Transverse colon (tissue), 4 donors: ENCODE measurements at places on chromosomes 12 and 14. TPM values are rescaled to one million over a fixed set of nuclear protein-coding genes. Genes with fewer than 3 reads are reported as not detected.
A peak's percentile ranks its signal among the peaks of the same experiment; 100 is the strongest.

DNA sequence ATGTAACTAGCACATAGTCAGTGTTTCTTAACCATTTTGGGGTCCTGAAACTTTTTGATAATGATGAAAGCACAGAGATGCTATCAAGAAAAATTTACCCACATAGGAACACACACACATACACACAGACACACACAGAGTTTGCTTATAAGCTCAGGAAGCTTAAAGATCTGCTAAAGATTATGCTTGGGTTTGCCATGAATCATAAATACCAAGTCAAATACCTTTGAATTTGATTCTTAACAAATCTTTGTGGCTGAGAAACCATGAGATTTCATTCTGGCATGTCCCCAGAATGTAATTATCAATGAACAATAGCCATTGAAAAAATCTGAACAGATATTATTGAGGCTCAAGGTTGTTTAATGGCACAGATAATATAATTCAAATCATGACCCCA is 89.2 kb downstream of the NTS start:
- DNase-seq, result no peak
- H3K4me3 ChIP-seq, result no peak overlapping the region
- no peaks in the 10 kb centered on the region for H3K27me3 ChIP-seq
- no peaks in the 10 kb centered on the region for H3K36me3 ChIP-seq

GRCh38 chr14:92938890-92939671 is 16.1 kb downstream of the CHGA start:
- H3K27me3 ChIP-seq, result no peaks in the 10 kb centered on the region
- H3K27ac ChIP-seq, result no peak overlapping the region
- H3K4me1 ChIP-seq, result no peaks in the 10 kb centered on the region

- peaks cover 77% of the 10 kb centered on the region for H3K4me1 ChIP-seq
- DNase-seq, result no peak
- H3K27me3 ChIP-seq, result no peaks in the 10 kb centered on the region
- no peak overlapping the region for H3K4me3 ChIP-seq
These were observed 5.0 kb downstream of the HDAC7 start for GRCh38 chr12:47814539-47815170.

GRCh38 chr12:51128919-51129318 is 44.0 kb downstream of the TFCP2 start:
- H3K4me1 ChIP-seq, result no peaks in the 10 kb centered on the region
- H3K36me3 ChIP-seq, result no peaks in the 10 kb centered on the region
- no peak for DNase-seq
- no peak overlapping the region for H3K27ac ChIP-seq

DNA sequence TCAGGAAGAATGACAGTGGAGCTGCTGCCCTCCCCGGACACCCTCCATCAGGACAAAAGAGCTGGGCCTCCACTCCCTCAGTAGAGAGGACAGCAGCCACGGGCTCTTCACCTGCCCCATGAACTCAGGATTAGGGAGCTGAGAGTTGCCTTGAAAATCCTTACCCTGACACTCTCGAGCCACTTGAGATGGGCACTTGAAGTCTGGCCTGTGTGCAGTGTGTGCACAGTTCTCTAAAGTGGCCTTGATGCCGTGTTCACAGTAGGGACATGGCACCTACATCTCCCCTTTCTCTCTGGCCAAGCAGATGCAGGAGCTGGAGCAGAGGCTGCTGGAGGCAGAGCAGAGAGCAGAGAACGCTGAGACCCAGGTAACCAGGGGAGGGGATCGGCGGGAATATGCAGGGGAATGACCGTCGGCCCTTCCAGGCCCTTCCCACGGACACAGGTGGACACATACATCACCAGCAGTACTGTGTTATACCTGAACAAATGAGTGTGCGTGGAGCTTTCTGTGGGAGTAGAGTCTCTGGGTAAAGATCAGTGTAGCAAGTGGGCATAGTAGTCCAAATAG is 22.5 kb downstream of the PLEKHH1 start:
- H3K27me3 ChIP-seq, result no peaks in the 10 kb centered on the region
- no peak overlapping the region for H3K27ac ChIP-seq
- H3K36me3 ChIP-seq, result no peaks in the 10 kb centered on the region

GRCh38 chr14:72024504-72024903 is 92.3 kb downstream of the RGS6 start:
- no peak overlapping the region for H3K27ac ChIP-seq
- DNase-seq, result no peak
- no peaks in the 10 kb centered on the region for H3K4me1 ChIP-seq
- H3K36me3 ChIP-seq, result no peaks in the 10 kb centered on the region
- H3K27me3 ChIP-seq, result peaks cover 3% of the 10 kb centered on the region
- H3K4me3 ChIP-seq, result no peak overlapping the region

GRCh38 chr14:92491782-92492181 is 21.8 kb upstream of the RIN3 start:
- no peak overlapping the region for H3K4me3 ChIP-seq
- no peak overlapping the region for H3K27ac ChIP-seq
- H3K36me3 ChIP-seq, result no peaks in the 10 kb centered on the region

DNA sequence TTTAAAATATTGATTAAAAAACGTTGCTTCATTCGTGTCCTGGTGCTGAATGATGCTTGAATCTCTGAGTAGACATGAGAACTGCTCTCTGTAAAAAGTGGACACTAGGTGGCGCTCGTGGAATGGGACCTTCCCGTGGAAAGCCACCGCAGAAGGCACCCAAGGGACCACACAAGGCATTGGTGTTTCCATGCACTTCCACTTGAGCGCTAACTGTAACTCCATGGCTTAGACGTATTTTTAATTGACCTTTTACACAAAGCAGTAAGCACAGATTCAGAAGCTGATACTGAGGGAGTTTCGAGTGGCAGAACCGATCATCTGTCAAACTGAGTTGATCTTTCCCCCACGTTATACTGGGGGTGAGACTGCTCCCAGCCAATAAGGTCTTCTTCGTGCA is 135.3 kb downstream of the PRKCH start:
- no peak overlapping the region for H3K27ac ChIP-seq
- DNase-seq, result peak; percentile 86
- H3K27me3 ChIP-seq, result no peaks in the 10 kb centered on the region
- no peak overlapping the region for H3K4me3 ChIP-seq
- H3K36me3 ChIP-seq, result no peaks in the 10 kb centered on the region

GRCh38 chr12:7693793-7694192 is 1.8 kb downstream of the GDF3 start:
- H3K4me1 ChIP-seq, result no peaks in the 10 kb centered on the region
- no peak overlapping the region for H3K27ac ChIP-seq
- no peak for DNase-seq
- no peaks in the 10 kb centered on the region for H3K36me3 ChIP-seq

DNA sequence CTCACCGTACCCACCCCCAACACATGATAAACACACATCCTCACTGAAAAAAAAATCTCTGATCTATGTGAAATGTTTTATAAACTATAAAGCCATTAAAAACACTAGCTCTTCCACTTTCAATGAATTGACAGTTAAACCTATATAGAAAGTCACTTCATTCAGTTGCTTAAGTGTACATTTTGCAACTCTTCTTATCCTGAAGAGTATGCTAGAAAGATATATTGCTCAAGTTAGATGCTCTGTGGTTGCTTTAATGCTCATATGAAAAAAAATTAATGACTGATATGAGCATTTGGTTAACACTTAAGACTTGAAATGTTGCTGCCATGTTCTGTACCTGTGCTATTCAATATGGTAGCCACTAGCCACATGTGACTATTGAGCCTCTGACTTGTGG is 21.0 kb upstream of the MIA2 start:
- H3K4me1 ChIP-seq, result no peaks in the 10 kb centered on the region
- no peak overlapping the region for H3K27ac ChIP-seq
- no peaks in the 10 kb centered on the region for H3K36me3 ChIP-seq

DNA sequence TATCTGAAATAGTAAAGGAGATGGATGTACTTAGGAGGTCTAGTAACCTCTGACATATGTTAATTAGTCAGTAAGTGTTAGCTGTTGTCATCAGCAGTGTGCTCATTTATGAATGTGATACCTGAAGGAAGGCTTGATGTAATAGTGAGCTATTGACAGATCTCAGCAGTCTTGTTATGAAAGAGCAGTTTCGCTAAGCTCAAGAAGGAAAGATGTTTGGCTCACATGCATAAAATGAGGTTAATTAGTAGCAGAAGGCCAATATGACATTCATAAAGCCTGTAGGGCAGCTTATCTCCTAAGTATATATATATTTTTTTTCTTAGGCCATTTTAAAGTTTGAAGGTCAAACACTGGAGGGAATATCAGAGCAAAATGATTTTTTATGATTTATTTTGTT is 2.8 kb downstream of the FAM234B start:
- no peaks in the 10 kb centered on the region for H3K36me3 ChIP-seq
- H3K4me3 ChIP-seq, result no peak overlapping the region
- peaks cover 82% of the 10 kb centered on the region for H3K27me3 ChIP-seq
- H3K4me1 ChIP-seq, result peaks cover 26% of the 10 kb centered on the region

DNA sequence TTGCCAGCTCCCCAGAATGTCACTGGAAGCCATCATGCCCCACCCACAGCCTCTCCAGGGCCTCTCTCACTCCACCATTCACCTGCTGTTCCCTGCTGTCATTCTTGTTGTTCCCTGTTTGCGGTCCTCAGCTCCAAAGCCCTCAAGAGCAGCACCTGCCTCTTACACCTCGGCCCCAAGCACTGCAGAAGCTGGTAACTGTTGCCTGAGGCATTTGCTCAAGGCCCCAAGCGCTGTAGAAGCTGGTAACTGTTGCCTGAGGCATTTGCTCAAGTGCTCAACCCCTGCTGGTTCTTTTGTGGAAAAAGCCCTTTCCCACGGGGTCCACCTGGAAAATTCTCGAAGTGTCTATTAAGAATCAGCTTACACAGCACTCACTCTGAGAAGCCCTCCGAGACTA is 78.0 kb downstream of the ARL6IP4 start:
- H3K4me1 ChIP-seq, result peaks cover 30% of the 10 kb centered on the region
- no peak for DNase-seq
- peak overlapping the region; percentile 55 for H3K27ac ChIP-seq
- H3K4me3 ChIP-seq, result no peak overlapping the region
- H3K36me3 ChIP-seq, result no peaks in the 10 kb centered on the region
- H3K27me3 ChIP-seq, result no peaks in the 10 kb centered on the region

DNA sequence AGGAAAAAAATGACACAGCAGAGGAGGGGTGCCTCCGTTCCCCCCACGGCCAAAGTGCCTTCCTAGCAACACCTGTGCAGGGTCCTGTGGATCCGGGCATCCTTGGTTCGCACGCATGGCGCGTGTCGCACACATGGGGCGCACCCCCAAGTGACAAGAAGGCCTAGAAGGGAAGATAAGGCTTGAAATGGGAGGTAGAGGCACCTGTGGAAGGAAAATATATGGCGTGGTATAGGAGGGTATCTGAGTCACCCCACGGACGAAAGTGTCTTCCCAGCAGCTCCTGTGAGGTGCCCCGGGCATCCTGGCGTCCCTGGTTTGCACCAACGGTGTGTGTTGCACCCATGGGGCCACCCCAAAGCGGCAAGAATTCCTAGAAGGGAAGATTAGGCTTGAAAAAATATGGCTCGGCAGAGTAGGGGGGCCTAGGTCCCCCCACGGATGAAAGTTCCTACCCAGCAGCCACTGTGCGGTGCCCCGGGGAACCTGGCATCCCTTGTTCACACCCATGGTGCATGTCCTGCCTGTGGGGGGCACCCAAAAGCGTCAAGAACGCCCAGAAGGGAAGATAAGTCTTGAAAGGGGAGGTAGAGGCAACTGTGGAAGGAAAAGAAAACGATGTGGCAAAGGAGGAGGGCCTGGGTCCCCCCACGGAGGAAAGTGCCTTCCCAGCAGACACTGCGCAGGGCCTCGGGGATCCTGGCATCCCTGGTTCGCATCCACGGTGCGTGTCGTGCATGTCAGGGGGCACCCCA is 280.0 kb downstream of the ALG10 start:
- H3K36me3 ChIP-seq, result no peaks in the 10 kb centered on the region
- no peaks in the 10 kb centered on the region for H3K27me3 ChIP-seq
- DNase-seq, result no peak
- H3K27ac ChIP-seq, result no peak overlapping the region

DNA sequence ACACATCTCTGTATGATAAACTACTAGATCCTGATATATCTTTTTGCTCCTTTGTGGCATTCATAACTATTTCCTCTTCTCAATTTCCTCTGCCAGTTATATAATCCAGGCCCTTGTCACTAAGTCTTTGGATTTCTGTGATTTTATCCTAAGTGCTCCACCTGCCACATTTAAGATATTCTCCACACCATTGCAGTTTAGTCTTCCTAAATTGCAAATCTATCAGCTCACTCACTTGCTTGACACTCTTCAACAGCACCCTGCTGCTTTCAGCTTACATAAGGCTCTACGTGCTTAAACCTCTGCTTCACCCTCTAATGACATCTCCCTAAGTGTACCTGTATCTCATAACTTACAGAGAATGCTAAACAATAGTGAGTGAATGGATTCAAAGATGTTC is 1032.2 kb upstream of the SEL1L start:
- H3K4me3 ChIP-seq, result no peak overlapping the region
- H3K27me3 ChIP-seq, result no peaks in the 10 kb centered on the region
- DNase-seq, result no peak
- H3K36me3 ChIP-seq, result no peaks in the 10 kb centered on the region
- no peak overlapping the region for H3K27ac ChIP-seq

DNA sequence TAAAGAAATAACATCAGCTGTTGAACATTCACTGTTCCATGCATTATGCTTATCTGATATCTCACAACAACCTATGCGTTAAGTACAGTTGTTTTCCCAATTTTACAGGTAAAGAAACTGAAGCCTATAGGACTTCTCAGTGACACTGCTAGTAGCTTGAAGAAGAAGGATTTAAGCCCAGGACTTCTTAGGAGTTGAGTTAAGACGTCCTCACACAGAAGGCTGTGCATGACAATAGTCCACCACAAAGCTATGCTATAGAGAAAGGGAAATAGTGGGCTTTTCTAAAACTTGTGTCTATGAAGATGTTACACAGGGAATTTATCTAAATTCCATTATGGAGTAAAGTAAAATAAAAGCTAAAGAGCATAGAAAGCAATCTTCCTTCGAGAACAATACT is 120.5 kb upstream of the RASSF8 start:
- DNase-seq, result no peak
- no peaks in the 10 kb centered on the region for H3K27me3 ChIP-seq
- no peaks in the 10 kb centered on the region for H3K4me1 ChIP-seq
- no peak overlapping the region for H3K27ac ChIP-seq
- no peak overlapping the region for H3K4me3 ChIP-seq

- H3K4me3 ChIP-seq, result no peak overlapping the region
- H3K27ac ChIP-seq, result no peak overlapping the region
- no peaks in the 10 kb centered on the region for H3K4me1 ChIP-seq
- peak; percentile 2 for DNase-seq
These were observed 45.1 kb upstream of the MEG3 start for GRCh38 chr14:100780646-100781355.

- no peak overlapping the region for H3K4me3 ChIP-seq
- H3K27me3 ChIP-seq, result no peaks in the 10 kb centered on the region
- H3K27ac ChIP-seq, result no peak overlapping the region
These were observed 246.1 kb upstream of the CRY1 start for GRCh38 chr12:107339487-107339886.

GRCh38 chr14:97838986-97839385 is 1041.8 kb downstream of the VRK1 start:
- no peak for DNase-seq
- no peak overlapping the region for H3K27ac ChIP-seq
- no peak overlapping the region for H3K4me3 ChIP-seq
- H3K27me3 ChIP-seq, result no peaks in the 10 kb centered on the region
- H3K4me1 ChIP-seq, result no peaks in the 10 kb centered on the region

FGD6 gene
- total RNA-seq, result 37.0 TPM

PLA2G1B gene
- total RNA-seq, result not detected

LALBA gene
- not detected for total RNA-seq

TAS2R20 gene
- 2.6 TPM for total RNA-seq

FOXN4 gene
- not detected for total RNA-seq

CMTM5 gene
- total RNA-seq, result not detected

TEX52 gene
- not detected for total RNA-seq

TOMM20L gene
- total RNA-seq, result not detected

SMIM41 gene
- 0.80 TPM for total RNA-seq

SLC17A8 gene
- 21.8 TPM for total RNA-seq

HCAR3 gene
- total RNA-seq, result not detected

RILPL1 gene
- 4.9 TPM for total RNA-seq
